Activated CD8-positive, alpha-beta memory T cell treated with anti-CD3 and anti-CD28 coated beads for 1 hour (primary cell): ENCODE measurements at places on chromosomes 2 and 18.

GRCh38 chr2:118046634-118047210, 32.9 kb upstream of the CCDC93 start:
- DNase-seq, result no peak

DNA sequence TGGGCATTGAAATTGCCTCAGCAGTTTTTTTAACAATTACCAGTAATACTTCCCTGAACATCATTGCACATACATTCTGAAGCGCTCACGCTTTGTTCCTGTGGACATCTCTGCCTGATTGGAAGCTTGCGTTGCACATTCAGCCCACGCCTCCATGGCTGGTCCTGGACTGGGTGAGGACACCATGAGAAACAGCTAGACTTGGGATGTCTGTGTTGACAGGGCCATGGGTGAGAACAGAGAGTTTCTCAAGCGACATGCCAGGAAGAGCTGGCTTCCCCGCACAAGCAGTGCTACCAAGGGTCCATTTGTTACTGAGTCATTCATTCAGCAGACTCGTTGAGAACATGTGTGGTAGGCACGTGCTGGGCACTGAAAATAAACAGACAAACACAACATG, 166.3 kb downstream of the GBX2 start:
- no peak for DNase-seq

- no peak for DNase-seq
Measured at GRCh38 chr2:174716785-174717184, 47.5 kb downstream of the CHRNA1 start.

GRCh38 chr2:146437712-146438111, 1407.1 kb upstream of the ACVR2A start:
- no peak for DNase-seq

DNA sequence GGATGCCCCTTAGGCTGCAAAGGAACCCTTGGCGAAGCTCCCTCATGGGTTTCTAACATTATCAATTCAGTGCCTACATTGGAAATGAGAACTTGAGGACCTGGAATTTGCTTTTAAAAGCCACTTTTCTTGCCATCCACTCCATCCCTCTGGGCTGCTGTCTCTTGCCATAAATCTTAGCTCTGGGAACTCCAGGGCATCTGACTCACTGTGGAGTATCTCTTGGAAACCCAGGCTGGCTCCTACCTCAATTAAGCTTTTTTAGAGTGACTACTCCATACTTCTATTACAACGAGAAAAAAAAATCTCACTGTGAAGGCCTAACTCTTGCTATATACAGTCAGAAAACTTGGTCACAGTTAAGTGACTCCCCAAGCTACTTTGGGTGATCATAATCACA, 227.2 kb upstream of the SETBP1 start:
- DNase-seq, result no peak

GRCh38 chr18:703213-703967, 9.0 kb downstream of the ENOSF1 start:
- no peak for DNase-seq

DNA sequence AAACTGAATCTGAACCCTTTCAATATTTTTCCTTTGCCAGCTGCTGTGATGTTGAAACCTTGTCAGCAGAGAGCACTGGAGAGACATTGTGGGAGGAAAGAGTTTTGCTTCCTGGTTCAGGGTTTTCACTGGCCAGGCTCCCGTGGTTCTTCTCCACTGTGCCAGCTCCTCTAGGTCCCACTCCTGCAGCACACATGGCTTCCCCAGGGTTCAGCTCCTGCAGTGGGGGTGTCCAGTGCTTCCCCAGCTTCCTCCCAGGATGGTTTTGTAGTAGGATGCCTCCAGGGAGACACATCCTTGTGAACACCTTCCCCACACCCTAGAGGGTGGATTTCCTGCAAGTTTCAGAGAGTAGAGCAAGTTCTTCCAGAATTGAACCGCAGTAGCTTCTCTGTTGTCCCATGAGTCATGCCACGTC, 24.0 kb upstream of the SULT1C3 start:
- DNase-seq, result no peak

DNA sequence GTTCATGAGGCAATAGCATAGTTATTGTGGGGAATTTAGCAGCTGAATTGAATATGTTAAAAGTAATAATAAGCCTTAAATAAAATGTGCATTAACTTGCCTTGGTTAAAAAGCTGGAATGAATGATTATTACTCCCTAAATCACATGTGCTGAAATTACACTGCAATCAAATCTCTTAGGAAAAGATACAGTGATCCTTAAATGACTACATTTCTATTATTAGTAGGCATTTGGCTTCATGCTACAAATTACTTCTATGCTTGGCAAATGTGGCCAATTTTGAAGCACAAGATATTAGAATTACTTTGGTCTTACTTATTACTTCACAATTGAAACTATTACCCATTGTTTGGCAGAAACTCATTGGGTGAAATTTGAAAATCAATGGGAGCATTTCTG, 5.4 kb downstream of the RND3 start:
- DNase-seq, result no peak

- no peak for DNase-seq
Measured at GRCh38 chr2:128475427-128476211, 157.0 kb upstream of the HS6ST1 start.

DNA sequence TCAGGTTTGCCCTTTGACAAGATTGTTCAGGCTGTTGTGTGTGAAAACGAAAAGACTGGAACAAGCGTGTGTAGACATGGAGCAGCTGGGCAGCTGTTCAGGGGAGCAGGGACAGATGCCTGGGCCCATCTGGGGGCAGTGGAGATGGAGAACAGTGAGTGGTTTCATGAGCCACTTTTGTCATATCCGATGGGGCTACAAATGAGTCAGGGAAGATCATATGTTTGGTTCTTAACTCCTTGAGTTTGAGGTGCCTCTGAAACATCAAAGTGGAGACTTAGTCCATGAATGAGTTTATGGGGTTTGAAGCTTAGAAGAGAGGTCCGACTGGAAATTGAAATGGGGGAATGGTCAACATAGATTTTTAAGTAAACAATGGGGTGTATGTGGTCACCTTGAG, 9.3 kb upstream of the PLB1 start:
- DNase-seq, result no peak

DNA sequence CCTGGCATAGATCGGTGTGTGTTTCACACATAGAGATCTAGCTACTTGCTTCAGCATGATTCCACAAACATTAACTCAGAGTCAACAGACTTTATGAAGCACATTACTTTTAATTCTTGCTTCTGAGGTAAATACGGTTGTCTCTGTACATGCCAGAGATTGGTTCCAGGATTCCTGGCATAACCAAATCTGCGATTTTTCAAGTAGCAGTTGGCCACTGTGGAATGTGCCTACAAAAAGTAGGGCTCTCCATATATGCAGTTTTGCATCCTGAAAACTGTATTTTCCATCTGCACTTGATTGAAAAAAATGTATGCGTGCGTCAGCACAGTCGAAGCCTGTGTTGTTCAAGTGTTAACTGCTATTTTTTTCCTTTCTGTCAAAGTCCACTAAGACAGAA, 85.0 kb downstream of the ZAP70 start:
- DNase-seq, result no peak

DNA sequence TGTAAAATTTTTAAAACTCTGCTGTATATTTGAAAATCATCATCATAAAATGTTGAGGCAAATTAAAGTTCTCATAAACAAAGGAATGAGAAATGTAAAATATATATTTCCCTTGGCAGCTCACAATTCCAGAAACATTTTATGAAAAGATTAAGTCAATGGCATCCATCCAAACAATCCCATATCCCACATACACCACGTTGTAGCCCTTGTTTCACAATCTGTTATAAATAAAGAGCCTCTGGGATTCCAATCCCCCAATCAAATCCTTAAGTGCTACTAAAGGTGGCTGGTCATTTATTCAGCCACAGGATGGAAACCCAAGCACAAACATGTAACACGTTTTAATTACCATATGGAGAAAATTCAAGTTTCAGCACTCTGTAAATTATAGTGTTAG, 51.7 kb downstream of the GFPT1 start:
- DNase-seq, result no peak
